ENCODE measurements at places on chromosomes 11 and 22. TPM values are rescaled to one million over a fixed set of nuclear protein-coding genes. Genes with fewer than 3 reads are reported as not detected.

DNA sequence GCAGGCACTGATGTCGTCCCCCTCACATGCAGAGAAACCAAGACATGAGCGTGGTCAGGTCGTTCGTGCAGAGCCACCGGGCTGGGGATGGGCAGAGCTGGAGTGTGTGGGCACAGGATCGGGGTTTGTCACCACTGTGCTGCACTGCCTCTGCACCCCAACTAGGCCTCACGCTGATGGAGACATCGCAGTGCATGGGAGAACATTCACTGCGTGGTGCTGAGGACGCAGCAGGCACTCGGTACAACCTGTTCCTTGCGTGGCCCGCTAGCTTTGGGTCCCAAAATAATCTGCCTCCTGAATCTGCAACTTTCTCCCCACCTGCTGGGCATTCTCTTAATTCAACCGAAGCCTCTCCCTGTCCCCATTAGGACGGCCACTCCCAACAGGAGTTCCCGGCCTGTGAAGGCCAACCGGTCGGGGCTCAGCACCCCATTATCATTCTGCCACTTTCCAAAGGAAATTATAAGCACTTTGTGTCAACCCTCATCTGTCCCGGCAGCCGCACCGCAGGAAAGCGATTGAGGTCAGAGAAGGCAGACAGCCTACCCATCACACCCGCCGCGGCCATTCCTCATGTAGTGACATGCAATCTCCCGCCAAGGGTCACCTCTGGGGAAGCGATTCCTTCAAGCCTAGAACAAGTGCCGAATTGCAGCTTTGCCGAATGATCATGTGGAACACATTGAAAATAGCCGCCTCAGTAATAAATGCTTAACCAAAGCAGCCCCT is 490.4 kb downstream of the MN1 start:
- no peak for ATAC-seq

DNA sequence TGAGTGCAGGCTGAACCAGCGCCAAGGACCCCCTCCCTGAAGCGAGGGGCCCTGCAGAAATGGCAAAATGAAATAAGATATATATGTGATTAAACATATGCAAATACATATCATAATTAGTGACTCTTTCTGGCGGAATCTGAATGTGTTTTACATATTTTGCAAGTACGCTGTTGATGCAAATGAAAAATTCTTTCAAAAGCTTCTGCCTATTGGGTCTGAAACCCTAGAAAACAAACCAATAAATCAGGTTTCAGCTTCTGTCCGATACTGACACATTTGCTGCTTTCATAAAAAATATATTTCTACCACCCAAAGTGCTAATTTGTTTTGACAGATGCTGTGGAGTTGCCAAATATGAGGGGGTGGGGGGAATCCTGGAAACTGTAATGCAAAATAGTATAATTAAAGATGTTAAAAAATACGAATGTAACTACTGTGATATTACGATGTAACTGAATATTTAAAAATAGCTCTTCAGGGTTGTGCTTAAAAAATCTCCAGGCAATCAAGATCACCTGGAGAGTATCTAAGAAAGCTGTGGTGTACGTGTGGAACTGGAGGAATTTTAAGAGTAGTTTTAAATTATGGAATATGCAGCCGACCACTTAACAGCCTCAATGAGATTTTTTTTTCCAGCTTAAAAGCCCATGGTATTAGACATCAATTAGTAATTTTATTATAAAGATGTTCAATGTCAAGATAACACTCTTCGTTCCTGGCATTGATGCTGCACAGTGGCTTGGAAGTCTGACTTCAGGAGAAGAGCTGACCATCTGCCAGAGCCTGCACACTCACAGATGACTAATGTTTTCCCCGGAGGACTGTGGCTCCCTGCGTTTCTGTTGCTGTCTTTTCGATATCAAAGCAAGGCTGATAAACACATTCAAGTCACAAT is 122.2 kb upstream of the RCN1 start:
- no peak for ATAC-seq

DNA sequence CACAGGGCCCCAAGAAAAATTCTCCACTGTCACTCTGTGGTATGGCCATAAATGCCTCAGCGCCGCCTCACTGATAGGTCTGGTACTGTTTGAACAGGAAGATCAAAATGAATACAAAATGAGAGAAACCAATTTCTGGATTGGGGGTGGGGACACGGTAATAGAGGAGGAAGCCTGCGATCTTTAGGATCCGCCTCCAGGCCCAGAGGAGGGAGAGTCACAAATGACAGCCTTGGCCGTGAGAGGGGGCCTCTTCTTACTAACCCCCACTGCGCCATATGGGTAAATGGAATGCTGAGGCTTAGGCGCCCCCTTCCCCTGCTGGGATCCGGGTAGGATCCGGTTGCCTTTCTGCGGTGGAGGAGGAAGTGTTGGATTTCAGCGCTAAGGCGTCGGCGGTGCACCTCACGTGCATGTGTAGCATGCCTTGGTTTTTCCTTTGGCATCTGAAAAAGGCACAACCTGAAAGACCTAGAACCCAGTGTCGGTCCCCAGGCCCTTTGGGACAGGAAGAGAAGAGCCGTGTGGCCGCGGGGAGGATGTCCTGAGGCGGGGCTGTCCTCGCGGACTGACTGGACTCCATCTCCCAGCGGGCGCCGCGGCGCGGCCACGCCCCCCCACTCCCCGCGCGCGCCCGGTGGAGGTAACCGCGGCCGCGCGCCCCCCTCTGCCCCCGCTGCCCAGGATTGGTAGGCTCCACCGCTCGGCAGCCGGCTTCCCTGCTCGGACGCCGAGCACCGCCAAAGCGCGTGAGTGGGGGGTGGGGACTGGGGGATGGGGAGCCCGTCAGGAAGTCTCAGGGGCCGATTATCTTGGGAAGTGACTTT is 718 bp upstream of the MADD start:
- peak; percentile 68 for ATAC-seq

DNA sequence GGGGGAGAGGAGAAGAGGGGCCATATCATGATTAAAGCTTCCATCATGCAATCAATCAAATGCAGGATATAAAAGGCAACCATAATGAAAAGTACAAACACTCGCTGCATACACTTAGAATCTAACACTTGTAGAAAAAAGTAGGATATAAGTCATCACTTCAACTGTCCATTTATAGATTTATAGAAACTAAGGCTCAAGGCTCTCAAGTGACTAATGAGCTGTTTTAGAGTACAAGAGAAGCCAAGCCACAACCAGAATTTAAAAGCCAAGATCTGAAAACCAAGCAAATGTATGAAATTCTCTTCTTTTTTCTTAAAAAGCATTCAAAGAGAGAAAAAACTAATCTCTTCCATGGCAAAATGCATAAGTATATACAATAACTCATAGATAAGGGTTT is 160.2 kb upstream of the BLID start:
- no peak for ATAC-seq

Gene GPR83
- 0.11 TPM for total RNA-seq

Measured in activated T-helper 17 cell treated with anti-CD3 and anti-CD28 coated beads, Interleukin-2, amount 50 U/mL, for 72 hours (primary cell).